ENCODE measurements at places on chromosomes 2 and 18.

DNA sequence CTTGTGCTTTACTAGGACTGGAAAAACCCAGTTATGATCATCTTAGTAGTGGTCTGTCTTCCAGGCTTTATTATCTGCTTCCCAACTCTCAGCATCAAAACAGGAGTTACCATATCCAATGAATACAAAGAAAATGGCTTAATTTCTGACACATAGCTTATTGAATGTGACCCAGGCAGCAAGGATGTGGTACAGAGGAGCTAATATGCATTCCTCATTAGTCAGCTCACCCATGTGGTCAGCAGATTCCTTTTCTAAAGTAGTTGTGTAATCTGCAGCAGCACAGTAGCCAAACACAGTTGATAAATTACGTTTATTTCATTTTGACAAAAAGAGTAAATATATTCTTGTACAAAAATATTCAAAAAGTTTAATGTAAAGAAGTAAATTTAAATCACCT, 43.6 kb downstream of the TSPYL6 start:
- DNase-seq: peak; percentile 78

DNA sequence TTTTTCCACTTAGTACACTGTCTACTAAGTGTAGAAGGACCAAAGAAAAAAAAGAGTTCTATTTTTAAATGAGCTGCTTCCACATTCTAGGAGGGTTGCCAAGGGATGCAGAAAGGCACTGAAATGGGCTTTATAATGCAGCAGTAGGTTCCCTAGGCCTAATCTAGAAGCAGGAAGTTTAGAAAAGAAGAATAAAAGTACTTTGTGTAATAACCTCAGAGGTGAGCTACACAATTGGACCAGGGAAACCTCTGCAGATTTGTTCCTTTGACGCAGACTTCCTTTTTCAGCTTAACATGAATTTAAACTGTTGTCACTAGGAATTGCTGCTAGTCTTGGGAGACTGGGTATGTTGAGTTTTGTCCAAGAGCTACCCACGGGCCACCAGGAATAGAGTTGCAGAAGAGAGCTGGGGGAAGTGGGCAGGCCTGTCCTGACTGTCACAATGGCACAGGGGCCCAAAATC, 34.6 kb upstream of the RAB1A start:
- no peak for DNase-seq

- DNase-seq: no peak
Observed at GRCh38 chr2:218567797-218568189, 358 bp downstream of the USP37 start.

DNA sequence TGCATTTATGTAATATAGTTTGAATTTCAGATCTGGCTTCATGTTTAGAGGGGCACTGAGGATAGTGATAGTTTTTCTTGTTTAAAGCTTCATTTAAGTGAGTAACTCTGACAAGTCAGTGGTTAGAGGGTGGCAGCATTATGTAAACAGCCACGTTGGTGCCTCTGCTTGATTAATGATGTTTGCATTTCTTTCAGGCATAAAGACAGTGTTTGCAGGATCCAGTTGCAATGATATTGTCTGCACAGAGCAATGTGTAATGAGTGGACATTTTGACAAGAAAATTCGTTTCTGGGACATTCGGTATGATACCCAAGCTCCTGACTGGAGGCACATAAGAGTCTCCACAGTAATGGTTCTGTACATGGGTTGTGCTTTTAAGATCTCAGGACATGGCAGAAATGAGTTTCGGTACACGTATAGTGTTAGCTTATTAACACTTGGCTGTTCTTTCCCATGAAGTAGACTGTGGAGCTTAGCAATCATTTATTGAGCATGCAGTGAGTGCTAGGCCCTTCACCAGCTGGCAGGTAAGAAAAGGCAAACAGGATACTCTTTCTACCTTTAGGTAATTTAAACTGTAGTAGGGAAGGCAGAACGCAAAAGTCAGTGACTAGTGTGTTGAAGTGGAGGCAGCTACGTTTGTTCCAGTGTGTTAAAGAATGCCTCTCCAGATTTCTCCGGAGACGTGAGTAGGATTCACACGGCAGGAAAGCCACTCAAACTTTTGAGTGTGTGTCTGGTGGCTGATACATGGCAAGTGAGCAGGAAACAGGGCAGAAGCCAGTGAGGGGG, 17.4 kb upstream of the SAG start:
- DNase-seq: no peak

GRCh38 chr2:177413703-177414102, 21.1 kb downstream of the AGPS start:
- DNase-seq: no peak

DNA sequence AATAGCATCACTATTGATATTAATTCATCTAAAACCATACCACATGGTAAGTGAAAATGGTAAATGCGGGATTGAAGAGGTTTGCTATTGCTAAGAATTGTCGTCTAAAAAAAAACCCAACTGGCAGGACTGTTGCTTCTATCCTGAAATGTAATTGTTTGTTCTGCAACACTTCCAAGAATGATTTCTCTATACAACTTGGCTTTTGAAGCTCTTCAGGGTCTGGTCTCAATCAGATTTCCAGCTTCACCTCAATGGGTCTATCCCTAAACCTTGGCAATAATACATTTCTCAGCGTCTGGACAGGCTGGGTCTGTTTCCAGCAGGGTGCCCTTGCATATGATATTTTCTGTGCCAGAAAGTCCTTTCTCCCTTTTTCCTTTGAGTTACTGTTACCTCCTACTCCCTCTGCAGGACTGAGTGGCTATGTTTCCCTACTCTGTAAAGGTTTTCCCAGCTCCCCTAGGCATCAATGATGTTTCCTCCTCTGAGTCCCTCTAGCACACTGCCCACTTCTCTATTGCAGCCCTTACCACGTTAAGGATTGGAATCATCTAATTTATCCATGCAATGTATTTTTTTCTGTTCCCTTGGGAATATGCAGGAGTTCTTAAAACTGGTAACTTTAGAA, 118.2 kb upstream of the REV1 start:
- DNase-seq: no peak

DNA sequence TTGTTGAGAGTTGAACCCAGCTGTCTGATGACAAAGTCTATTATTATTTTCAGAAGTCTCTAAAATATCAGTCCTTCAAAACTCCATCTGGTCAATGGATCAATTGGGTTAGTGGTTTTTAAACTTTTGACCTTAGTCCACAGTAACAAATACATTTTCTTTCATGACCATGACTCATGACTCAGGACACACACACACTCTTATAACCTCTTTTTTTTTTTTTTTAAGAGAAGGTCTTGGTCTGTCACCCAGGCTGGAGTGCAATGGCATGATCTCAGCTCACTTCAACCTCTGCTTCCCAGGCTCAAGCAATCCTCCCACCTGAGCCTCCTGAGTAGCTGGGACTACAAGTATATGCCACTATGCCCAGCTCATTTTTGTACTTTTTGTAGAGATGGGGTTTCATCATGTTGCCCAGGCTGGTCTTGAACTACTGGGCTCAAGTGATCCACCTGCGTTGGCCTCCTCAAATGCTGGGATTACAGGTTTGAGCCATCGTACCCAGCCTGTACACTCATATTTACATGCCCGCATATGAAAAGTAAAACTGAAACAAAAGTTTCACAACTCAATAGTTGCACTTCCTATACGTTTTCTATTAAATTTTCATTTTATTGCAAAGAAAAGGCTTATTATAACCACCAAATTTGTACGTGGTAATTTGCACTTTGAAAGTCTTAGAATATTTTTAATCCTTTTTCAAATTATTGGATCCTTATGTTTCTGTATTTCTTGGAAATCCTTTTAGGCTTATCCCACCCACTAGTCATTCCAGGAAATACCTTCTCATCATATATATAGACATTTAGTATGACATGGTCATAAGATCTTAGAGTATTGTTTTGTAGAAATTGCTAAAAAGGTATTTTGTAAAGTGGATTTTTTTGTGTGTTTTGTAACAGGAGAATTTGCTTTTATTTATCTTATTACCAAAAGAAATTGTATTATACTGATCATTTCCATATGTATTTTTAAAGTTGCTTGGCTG, 199.0 kb downstream of the LPIN1 start:
- DNase-seq: no peak

GRCh38 chr2:136127356-136127755, 9.4 kb upstream of the CXCR4 start:
- no peak for DNase-seq

All from foreskin melanocyte (primary cell).